NCI-H446 treated with DMSO at 0.1 percent for 48 hours (cell line): ENCODE measurements at places on chromosomes 11 and 22.

DNA sequence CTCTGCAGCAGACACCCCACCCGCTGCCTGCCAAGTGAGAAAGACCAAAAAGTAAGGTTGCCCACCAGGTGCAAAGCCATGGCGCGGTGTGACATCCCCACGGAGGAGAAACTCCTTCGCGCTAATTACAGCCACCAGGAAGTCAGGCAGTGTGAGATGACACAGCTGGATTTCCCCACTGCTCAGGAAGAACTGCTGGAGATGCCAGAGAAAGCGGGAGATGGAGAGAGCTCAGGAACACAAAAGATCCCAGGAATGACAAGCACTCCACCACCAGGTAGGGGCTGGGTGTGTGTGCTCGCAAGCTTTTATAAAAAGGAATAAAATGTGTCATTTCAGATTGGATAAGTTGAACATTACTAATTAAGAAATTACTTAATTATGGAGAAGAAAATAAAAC, 292.7 kb downstream of the OPCML start:
- DNase-seq, result no peak

DNA sequence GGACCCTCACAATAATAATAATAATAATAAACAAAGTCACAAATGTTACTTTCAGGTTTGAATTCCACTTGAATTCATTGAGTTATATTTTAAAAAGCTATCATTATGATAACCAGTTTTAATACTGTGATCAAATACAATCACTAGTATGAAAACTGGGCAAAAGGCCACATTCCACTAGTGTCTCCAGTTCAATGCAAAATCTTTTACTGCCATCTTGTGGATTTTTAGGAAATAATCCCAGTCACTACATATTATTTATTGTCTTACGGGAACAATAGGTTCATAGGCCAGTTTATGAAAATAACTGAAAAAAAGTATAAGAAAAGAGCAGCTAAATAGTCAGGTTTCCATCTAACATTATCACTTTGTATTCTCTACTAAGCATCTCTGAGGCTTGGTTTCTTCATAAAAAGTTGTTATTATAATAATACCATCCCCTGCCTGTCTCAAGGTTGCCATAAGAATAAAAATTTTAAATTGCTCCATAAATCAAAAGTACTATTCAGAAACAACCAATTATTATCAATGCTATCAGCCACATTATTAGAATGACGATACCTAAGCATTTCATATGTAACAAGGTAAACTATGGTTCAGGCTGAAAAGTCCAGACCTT, 533.9 kb upstream of the CCDC90B start:
- peak; percentile 48 for DNase-seq

DNA sequence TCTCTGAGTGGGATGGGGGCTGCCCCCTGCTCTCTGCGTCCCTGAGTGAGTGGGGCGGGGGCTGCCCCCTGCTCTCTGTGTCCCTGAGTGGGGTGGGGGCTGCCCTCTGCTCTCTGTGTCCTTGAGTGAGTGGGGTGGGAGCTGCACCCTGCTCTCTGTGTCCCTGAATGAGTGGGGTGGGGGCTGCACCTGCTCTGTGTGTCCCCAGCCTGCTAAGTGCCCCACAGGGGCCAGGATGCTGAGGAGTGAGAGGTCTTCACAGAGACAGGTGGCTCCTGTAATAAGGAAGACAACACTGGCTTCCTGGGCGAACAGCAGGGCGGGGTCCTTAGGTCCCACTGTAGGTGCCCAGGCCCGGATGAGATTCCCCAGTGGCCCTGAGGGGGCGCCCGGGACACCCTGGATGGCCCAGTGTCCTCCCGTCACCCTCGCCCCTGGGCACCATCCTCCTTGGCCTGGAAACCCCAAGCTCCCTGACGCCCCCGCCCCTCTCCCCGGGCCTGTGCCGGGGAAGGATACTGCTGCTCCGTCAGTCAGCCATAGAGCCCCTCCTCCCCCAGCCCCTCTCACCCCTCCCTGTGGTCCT, 3.8 kb upstream of the CCDC188 start:
- no peak for DNase-seq

- DNase-seq, result peak; percentile 55
Measured at GRCh38 chr11:27972522-27973170, 135.3 kb downstream of the KIF18A start.

GRCh38 chr22:19446603-19447329, 745 bp downstream of the C22orf39 start:
- no peak for DNase-seq
